ENCODE measurements at places on chromosomes 3 and 15.

- no peak for DNase-seq
These were observed 756.7 kb downstream of the NR2F2 start for GRCh38 chr15:97087006-97087741.

DNA sequence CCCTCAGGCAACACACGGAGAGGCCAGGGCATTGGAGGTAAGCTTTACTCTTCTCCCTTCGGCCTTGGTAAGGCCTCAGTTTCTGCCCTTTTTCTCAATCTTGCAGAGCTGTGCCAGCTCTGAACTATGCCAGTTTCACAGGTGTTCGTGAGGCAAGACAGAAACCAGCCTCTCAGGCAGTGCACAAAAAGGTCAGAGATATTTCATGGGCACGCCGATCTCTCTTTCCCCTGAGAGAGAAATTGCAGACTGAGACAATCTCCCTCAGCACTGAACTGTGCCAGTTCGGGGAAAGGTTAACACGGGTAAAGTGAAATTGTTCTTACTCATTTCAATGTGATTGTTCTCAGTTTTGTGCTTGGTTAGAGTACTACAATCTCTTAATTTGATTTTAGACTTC, 88.5 kb downstream of the GMNC start:
- no peak for DNase-seq

- DNase-seq: no peak
These were observed 119.4 kb downstream of the TPRA1 start for GRCh38 chr3:127471142-127471541.

DNA sequence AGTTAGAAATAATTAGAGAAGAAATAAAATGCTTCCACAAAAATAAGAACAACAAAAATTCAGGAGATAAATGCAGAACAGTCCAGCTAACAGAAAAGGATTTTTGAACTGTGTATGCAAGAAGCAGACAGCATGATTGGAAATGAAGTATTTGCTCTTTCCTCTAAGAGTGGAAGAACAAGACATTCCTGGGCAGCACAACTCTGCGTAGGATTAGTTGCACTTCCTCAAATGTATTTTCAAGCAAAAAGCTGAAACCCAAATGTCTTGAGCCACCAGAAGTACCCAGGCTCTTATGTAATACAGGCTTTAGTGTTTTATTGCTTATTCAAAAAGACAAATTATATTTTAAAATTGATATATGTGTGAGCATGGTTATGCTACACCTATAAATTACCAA, 127.2 kb downstream of the ZBTB20 start:
- no peak for DNase-seq

DNA sequence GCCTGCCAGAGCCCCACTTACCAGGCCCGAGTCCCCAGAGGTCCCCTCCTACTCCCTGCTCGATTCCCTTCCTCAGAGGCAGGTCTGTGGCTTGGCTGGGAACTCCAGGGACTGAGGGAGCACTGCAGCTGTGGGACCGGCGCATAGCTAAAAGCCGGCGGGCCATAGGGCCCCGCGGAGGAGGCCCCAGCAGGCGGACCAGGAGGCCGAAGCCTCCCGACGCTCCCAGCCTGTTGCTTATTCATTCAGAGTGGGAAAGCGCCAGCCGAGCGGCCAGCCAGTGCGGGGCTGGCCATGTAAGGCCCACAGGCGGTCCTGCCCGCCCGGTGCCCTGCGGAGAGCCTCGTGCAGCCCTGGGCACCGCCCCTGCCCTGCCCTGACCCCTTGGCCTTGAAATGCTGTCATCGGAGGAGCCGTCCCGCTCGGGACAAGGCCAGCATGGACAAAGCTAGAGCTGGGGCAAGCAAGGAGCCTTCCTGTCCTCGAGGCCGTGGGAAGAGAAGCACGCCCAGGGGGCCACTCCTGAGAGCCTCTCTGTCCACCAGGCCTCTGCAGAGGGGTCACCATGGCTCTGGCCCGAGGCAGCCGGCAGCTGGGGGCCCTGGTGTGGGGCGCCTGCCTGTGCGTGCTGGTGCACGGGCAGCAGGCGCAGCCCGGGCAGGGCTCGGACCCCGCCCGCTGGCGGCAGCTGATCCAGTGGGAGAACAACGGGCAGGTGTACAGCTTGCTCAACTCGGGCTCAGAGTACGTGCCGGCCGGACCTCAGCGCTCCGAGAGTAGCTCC, at the start of gene LOXL1:
LOXL1 (plus strand) TSS at position 244 of the 784 bp plus-strand sequence; CDS start at position 566, 322 bp downstream.
- peak; percentile 61 for DNase-seq

GRCh38 chr15:51077221-51078153, 17.2 kb downstream of the TNFAIP8L3 start:
- no peak for DNase-seq

GRCh38 chr3:155785662-155786295, 20.3 kb downstream of the C3orf33 start:
- DNase-seq: no peak

DNA sequence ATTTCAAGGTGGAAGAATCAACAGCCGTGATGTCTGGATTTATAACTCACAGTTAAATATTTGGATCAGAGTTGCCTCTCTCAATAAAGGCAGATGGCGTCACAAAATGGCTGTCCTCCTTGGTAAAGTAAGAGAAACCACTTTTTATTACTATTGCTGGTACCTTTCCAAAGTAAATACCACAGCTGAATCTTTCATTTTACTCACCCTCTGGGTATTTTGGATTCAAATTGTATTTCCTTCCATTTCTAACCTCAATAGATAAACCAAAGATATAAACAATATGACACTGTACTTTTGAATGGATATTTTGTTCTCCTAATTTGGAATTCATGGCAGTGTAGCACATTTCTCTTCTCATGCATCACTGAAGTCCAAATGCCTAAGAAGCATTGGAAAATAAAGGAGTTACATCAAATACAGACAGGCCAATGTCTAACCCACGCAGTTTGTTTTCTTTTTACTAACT, 29.5 kb downstream of the KLHL24 start:
- DNase-seq: peak; percentile 95

DNA sequence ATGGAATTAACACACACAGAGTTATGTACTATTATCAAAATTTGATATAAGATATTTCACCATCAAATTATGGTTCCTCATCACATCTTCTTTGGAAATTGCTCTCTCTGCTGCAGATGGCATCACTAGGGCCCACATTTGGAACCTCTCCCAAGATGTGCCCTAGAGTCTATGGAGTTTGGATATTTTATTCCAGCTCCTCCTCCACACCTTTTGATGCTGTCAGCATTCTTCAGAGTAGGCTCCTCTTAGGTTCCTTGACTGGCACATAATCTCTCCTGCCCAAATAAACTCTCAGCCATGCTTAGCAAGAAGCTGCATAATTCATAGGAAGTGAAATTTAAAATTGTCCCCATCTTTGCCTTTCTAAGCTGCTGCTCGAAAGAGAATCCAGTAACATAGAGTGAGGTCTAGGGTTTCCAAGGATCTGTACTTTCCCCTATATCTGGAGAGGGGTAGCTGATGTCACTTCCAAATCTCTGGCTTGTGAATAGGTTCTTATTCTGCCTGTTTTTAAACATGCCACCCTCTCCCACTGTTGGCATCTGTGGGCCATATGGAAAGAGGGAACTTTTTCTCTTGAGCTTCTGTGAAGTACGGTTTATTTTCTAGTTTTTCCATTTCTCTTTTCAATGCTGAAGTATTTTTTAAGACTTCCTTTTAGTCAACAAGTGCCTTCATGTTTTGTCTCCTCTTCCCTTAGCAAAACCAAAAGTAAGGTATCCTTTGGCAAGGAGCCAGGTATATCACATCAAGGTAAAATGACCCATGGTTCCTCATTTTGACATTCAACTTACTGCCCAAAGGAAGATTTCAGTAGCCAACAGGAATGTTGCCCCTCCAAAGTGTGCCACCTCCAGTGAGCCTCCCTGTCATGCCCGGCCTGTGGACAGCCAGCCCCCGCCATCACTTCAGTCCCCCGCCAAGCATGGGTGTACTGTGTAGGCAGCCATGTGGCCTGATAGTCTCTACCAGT, 75.3 kb upstream of the C2CD4B start:
- no peak for DNase-seq

- DNase-seq: peak; percentile 43
These were observed 24.8 kb downstream of the TMOD2 start for GRCh38 chr15:51775967-51776816.

GRCh38 chr3:159828542-159828943, 160.1 kb upstream of the IL12A start:
- DNase-seq: peak; percentile 89

DNA sequence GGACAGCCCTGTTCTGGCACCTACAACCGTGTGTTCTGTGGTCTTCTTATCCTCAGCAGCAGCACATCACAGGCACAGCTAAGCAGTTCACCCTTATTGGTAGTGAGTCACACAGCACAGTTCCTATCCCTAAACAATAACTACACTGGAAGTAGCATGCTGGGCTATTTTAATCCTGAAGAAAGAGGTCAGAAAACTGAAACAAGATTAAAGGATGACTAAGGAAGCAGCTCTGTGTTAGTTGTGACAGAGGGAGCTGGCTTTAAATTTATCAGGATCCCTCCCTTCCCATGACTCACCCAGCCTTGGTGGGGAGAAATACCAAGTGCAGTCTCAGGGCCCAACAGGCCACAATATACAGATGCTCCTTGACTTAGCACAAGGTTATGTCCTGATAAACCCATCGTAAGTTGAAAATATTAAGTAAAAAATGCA, 144.3 kb downstream of the ERC2 start:
- peak; percentile 66 for DNase-seq

- DNase-seq: no peak
These were observed 709.4 kb upstream of the NR2F2 start for GRCh38 chr15:95620934-95621579.

DNA sequence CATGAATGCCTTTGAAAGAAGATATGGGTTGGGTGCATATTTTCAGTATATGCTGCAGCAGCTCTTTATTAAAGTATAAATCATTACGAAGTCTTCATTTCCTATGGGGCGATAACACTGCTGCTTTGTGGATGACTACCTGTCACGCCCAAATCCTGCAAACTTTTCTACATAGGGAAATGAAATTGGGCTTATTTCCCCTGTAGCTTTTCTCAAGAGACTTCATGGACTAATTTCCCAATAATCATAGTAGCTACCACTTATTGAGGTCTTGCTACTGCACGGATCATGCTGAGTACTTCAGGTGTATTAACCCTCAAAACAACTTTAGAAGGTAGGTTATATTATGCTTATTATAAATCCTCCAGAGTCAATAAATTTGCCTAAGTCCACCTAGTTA, 8.0 kb downstream of the TGFBR2 start:
- no peak for DNase-seq

- no peak for DNase-seq
These were observed 2.5 kb downstream of the COL7A1 start for GRCh38 chr3:48592519-48593087.
